ENCODE measurements at places on chromosomes 12 and 14. TPM values are rescaled to one million over a fixed set of nuclear protein-coding genes. Genes with fewer than 3 reads are reported as not detected.

The MIA2 gene
- 11.8 TPM for total RNA-seq

- peak overlapping the region; percentile 89 for H3K4me3 ChIP-seq
- peak overlapping the region; percentile 48 for H3K27ac ChIP-seq
- peak; percentile 33 for DNase-seq
- H3K4me1 ChIP-seq = peaks cover 15% of the 10 kb centered on the region
- H3K27me3 ChIP-seq = no peaks in the 10 kb centered on the region
Measured at GRCh38 chr14:72892879-72893635, 844 bp downstream of the DPF3 start.

GRCh38 chr12:3299929-3300832, 190.8 kb upstream of the PRMT8 start:
- no peaks in the 10 kb centered on the region for H3K27me3 ChIP-seq
- peak; percentile 96 for DNase-seq
- H3K4me3 ChIP-seq = no peak overlapping the region

DNA sequence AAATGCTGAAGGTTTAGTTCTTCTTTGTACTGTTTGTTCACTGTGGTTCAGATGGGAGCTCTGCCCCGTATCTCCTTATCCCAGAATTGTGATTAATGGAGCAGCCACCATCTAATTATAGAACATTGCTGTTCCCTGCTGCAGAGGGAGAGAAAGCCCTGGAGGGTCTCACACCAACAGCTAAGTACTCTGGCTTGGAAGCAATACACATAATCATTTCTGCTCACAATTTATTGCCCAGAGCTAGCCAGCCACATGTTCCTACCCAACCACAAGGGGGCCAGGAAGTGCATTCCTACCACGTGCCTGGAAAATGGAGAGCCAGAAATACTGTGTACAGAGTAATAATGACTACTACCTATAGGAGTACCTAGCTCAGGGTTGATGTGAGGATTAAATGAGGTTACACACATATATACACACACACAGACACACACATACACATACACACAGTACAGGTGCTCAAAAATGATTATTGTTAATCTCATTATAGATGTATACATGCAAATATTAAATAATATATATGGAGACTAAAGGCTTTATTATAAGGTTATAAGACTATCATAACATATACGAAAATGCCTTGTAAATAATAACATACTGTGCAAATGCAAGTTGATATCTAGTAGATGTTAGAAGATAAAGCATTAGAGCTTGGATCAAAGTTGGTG, 22.3 kb downstream of the MSRB3 start:
- no peak overlapping the region for H3K27ac ChIP-seq
- H3K4me1 ChIP-seq = peaks cover 3% of the 10 kb centered on the region
- no peaks in the 10 kb centered on the region for H3K36me3 ChIP-seq
- no peak overlapping the region for H3K4me3 ChIP-seq

The GNB3 gene
- 1.3 TPM for total RNA-seq

GRCh38 chr14:48107646-48108045, 432.2 kb upstream of the MDGA2 start:
- H3K36me3 ChIP-seq = no peaks in the 10 kb centered on the region
- no peaks in the 10 kb centered on the region for H3K27me3 ChIP-seq
- DNase-seq = no peak
- no peaks in the 10 kb centered on the region for H3K4me1 ChIP-seq
- no peak overlapping the region for H3K4me3 ChIP-seq
- H3K27ac ChIP-seq = no peak overlapping the region

DNA sequence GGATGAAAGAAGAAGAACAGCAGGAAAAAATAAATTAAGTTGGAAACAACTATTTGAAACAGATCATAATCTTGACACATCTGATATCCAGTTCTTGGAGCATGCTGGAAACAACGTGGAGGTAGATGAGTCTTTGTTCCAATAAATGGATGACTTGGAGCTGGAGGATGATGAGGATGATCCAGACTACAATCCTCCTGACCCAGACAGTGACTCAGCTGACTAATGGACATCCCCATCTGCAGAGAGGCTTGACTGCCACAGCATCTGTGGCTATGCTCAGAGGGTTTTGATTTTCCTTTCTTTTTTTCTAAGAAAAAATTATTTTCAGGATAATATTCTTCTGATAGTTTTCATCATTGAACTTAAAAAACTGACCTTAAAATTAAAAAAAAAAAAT, 6.2 kb upstream of the ZDHHC17 start:
- no peak overlapping the region for H3K27ac ChIP-seq
- H3K4me3 ChIP-seq = no peak overlapping the region
- H3K4me1 ChIP-seq = no peaks in the 10 kb centered on the region
- no peaks in the 10 kb centered on the region for H3K27me3 ChIP-seq
- H3K36me3 ChIP-seq = no peaks in the 10 kb centered on the region

The WNT1 gene
- not detected for total RNA-seq

- H3K4me1 ChIP-seq = no peaks in the 10 kb centered on the region
- no peak for DNase-seq
- H3K36me3 ChIP-seq = no peaks in the 10 kb centered on the region
- H3K4me3 ChIP-seq = no peak overlapping the region
Measured at GRCh38 chr12:31331242-31331641, 5.3 kb upstream of the SINHCAF start.

DNA sequence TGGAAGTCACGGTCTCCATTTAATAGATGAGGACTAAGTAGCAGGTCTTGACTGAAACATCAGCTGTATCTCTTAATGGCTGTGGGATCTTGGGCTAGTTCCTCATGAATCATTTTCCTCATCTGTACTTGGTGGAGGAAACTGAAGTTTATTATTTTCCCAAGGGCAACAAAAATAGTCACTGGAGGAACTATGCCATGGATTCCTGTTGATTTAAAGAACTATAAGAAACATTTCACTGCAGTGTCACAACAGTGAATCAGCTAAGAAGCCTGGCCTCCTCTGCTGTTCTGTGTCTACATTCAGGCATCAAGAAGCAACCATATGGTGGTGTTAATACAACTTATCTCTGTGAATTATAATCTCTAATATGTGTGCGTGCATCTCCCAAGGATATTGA, 200.5 kb downstream of the STXBP6 start:
- H3K4me1 ChIP-seq = no peaks in the 10 kb centered on the region
- peak; percentile 43 for DNase-seq
- H3K4me3 ChIP-seq = no peak overlapping the region
- H3K27ac ChIP-seq = no peak overlapping the region
- no peaks in the 10 kb centered on the region for H3K36me3 ChIP-seq

GRCh38 chr14:66850258-66850888, 338.9 kb upstream of the GARIN2 start:
- H3K27ac ChIP-seq = no peak overlapping the region
- no peaks in the 10 kb centered on the region for H3K4me1 ChIP-seq
- no peaks in the 10 kb centered on the region for H3K36me3 ChIP-seq
- H3K27me3 ChIP-seq = no peaks in the 10 kb centered on the region
- H3K4me3 ChIP-seq = no peak overlapping the region
- no peak for DNase-seq

DNA sequence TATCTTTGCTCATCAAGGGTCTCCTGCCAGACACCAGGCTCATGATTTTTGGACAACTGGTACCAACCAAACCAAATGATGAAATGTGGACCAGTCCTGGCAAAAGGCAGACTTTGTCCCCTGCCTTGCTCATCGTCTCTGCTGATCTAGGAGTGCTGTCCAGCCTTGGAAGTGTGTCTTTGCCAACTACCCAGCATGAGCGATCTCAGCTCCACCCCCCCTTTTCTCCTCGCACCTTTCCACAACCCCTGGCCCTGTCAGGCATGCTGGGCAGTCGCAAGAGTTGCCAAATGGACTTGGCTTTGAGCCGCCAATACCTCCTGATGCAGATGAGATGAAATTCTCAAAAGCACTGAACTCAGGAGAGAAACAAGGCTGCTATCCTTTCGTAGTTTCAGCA, 174.3 kb downstream of the KCNA5 start:
- peaks cover 4% of the 10 kb centered on the region for H3K27me3 ChIP-seq
- H3K4me3 ChIP-seq = no peak overlapping the region
- no peak overlapping the region for H3K27ac ChIP-seq
- H3K4me1 ChIP-seq = no peaks in the 10 kb centered on the region
- H3K36me3 ChIP-seq = no peaks in the 10 kb centered on the region

DNA sequence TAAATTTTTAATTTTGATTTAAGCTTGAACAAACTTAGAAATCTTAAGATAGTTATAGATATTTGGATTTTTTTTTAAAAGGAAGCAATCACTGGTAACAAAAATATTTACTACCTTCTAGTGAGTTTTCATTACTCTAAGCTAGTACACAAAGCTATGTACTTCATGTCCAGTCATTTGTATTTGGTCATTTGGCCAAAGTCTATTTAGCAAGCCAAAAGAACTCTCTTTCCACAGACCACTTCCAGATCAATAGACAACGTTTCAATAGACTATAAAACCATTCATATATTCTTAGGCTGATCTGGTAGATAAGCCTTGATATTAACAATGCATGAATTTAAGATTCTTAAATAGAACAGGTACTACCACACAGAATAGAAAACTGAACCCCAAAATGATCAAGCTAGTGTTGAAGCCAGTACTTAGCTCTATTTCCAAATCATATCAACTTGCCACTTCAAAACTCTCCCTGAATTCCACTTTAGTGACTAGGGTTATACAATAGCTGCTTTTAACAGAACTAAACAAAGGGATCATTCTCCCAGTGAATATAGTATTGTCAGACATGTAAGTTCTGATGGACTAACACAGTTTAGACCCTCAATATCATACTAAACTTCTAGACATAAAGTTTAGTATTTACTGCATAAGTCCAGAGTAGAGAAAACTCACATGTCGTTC, 21.7 kb downstream of the CAPRIN2 start:
- H3K27me3 ChIP-seq = no peaks in the 10 kb centered on the region
- no peak overlapping the region for H3K27ac ChIP-seq

The CSRP2 gene
- 36.7 TPM for total RNA-seq

DNA sequence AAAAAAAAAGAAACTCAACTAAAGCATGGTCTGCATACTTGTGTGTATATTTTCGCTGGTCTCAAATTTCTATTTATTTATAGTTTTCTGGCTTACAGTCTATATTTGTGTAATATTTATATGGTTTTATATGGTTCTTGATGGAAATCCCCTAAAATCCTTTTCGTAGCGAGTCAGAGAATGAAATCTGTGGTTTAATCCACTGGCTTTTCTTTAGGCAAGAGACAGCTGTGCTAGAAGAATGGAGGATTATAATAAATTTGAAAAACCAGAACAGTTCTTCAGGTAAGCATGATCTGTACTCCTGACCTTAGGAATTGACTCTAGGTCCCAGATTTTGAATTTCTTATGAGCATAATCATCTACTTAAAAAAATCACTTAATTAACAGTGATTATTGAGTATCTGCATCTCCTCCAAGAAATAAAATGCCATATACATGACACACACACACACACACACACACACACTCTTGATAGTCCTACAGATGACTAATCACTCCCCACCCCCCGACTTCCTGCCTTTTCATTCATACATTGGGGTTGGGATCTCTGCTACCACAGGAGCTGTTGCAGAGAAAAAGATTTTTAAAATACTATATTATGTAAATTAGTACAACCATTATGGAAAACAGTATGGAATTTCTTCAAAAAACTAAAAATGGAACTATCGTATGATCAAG, 113.4 kb downstream of the CRADD start:
- no peaks in the 10 kb centered on the region for H3K36me3 ChIP-seq
- peak overlapping the region; percentile 3 for H3K27ac ChIP-seq
- no peak overlapping the region for H3K4me3 ChIP-seq
- H3K27me3 ChIP-seq = no peaks in the 10 kb centered on the region
- DNase-seq = peak; percentile 90
- H3K4me1 ChIP-seq = peaks cover 16% of the 10 kb centered on the region

- DNase-seq = peak; percentile 53
- peaks cover 10% of the 10 kb centered on the region for H3K4me1 ChIP-seq
- H3K27ac ChIP-seq = peak overlapping the region; percentile 61
Measured at GRCh38 chr12:3097186-3097804, 20.1 kb downstream of the TSPAN9 start.

The BAZ1A gene
- 35.2 TPM for total RNA-seq

DNA sequence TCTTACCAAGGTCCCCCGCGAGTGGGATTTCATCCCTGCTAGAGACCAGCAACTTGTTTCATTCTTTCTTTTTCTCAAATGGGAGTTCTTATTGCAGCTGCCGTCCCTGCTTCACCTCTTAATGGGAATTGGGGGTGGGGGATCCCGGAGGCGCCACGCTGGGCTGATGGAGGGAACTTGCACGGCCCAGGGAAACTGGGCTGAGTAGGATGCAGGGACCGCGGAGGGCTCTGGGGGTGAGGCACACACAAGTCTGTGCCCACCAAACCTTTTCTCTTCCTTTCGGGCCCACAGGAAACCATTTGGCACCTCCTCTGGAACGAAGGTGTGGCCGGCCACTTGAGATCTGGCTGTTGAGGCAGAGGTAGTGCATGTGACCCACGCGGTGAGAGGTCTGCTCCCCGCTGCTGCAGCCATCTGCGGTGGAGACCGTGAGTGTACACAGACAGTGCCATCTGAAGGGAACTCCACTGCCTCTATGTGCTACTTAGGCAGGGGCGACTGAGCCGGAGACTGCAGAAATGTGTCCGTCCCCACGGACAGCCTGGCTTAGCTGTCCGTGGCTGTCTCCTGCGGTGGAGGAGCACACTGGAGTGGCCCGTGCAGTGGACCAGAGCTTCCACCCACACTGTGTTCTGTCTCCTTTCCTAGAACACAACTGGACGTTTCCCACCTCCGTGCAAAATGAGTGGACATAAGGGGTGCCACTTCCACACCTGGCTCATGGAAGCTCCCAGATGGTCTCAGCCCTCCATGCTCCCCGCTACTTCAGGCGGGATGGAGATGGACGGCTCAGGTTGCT, 42.1 kb upstream of the TESC start:
- DNase-seq = no peak
- no peak overlapping the region for H3K4me3 ChIP-seq
- H3K27ac ChIP-seq = no peak overlapping the region
- H3K4me1 ChIP-seq = no peaks in the 10 kb centered on the region
- peaks cover 8% of the 10 kb centered on the region for H3K36me3 ChIP-seq
- no peaks in the 10 kb centered on the region for H3K27me3 ChIP-seq

- H3K27ac ChIP-seq = no peak overlapping the region
- no peak overlapping the region for H3K4me3 ChIP-seq
- H3K27me3 ChIP-seq = peaks cover 3% of the 10 kb centered on the region
- no peaks in the 10 kb centered on the region for H3K4me1 ChIP-seq
- no peak for DNase-seq
Measured at GRCh38 chr12:5969974-5970690, 25.1 kb upstream of the ANO2 start.

- H3K36me3 ChIP-seq = no peaks in the 10 kb centered on the region
- no peaks in the 10 kb centered on the region for H3K4me1 ChIP-seq
- no peaks in the 10 kb centered on the region for H3K27me3 ChIP-seq
Measured at GRCh38 chr14:96599076-96599475, 96.9 kb downstream of the PAPOLA start.

The TTC6 gene
- total RNA-seq = 0.17 TPM

DNA sequence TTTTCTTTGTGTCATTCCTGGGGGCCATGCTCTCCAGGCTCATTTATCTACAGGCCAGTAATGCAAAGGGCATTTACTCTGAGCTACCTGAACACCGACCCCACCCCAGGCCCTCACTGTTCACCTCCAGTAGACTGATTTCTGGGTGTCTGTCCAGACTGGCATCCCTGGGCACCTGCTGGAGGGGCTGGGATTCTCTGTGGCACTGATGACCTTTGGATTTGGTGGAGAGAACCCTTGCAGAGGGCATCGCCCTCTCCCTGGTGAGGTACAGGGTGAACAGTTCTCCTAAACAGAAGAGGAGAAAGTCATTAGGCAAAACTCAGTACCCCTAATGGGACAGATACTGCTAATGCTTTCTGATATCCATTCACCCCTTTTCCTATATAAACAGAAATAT, 27.1 kb upstream of the RIMBP2 start:
- H3K4me3 ChIP-seq = no peak overlapping the region
- no peak overlapping the region for H3K27ac ChIP-seq
- no peaks in the 10 kb centered on the region for H3K27me3 ChIP-seq
- H3K36me3 ChIP-seq = no peaks in the 10 kb centered on the region

GRCh38 chr14:22537436-22538310, 51.4 kb downstream of the DAD1 start:
- no peak overlapping the region for H3K4me3 ChIP-seq
- H3K36me3 ChIP-seq = no peaks in the 10 kb centered on the region
- H3K4me1 ChIP-seq = peaks cover 9% of the 10 kb centered on the region
